K562 (cell line): ENCODE measurements at places on chromosomes 11 and 22. TPM values are rescaled to one million over a fixed set of nuclear protein-coding genes. Genes with fewer than 3 reads are reported as not detected.

DNA sequence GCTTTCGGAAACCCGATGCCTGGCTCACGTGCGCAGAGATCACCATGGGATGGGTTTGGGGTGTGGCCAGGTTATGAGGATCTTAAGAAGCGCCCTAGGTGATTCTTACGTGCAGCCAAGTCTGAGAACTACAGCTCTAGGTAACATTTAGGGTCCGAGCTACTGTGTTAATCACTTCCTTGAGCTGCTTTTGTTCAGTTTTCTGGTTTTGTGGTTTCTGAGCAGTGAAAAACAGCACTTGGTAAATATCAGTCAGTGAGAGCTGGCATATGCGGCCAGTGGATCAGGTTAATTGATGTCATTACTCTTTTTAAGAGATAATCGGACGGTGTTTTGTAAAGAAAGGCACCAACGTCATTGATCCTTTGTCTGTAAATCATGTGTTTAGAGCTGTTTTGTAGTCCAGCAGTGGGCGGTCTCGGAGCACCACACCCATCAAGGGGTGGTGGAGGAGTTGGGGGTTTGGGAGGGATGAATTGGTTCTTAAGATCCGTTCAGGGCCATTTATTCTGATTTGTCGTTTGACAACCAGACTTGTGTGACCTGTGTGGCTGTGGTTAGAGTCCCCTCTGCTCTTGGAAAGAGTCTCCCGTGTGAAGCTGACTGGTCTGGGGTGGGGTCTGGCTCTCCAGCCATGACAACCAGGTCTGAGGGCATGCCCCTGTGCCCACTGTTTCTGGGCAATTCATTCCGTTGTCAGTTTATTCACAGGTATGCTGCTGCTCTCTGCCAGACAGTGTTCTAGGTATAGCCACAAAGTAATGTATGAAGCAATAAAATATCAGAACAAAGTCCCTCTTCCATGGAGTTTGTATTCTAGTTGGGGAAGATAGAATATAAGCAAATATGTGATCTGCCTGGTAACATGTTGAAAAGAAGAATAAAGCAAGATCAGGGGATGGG is 61.9 kb upstream of the SORL1-AS1 start:
- no peak for DNase-seq

DNA sequence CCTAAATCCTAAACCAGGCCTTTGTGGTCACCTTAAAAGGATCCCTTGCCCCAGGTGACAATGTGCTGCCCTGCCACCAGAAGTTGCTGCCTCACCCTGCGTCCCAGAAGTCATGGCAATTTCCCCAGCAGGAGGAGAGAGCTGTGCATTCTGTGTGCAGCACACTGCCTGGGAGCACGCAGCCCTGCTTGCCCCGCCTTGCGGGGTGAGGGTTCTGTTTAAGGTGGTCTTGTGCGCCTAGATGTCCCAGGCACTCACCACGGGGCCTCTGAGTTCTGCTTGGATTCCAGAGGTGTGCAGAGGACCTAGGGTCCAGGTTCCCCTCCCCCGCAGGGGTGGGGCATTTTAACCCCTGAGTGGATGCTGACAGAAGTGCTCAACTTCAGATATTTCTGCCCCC is 95.0 kb downstream of the GRAMD1B start:
- no peak for DNase-seq

DNA sequence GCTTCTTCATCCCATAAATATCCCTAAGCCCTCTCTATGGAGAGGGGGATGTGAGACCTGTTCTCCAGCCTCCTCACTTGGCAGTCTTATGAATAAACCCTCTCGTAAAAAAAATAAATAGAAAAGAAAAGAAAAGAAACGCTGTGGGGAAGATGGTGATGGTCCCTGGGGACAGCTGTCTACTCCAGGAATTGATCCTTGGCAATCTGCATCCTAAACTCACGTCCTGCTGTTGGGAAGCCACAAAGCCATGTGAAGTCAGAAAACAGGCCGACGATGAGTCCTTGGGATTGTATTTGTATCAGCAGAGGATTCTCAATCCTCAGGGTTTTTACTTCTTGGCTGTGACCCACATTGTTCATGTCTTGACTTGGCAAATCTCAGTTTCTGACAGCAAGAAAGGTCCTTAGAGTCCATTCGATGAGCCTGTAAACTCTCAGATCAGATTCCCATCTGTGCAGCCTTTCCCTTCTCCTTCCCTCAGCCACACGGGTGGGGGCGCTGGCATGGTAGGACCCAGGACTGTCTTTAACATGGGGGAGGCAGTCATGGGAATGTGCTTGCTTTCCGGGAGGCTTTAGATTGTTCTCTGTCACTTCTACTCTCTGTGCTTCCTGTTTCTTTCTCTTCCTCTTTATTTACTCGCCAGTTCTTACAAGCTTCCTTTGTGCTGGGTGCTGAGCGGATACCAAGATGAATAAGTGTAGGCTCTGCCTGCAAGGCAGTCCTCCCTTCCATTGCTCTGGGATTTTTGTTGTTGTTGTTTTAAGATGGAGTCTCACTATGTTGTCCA is 24.9 kb downstream of the TCP11L1 start:
- peak; percentile 8 for DNase-seq

- no peak for DNase-seq
Observed at GRCh38 chr22:45203150-45203951, 37.3 kb downstream of the KIAA0930 start.

GRCh38 chr11:124878759-124879492 is 13.7 kb downstream of the ROBO3 start:
- DNase-seq, result no peak

DNA sequence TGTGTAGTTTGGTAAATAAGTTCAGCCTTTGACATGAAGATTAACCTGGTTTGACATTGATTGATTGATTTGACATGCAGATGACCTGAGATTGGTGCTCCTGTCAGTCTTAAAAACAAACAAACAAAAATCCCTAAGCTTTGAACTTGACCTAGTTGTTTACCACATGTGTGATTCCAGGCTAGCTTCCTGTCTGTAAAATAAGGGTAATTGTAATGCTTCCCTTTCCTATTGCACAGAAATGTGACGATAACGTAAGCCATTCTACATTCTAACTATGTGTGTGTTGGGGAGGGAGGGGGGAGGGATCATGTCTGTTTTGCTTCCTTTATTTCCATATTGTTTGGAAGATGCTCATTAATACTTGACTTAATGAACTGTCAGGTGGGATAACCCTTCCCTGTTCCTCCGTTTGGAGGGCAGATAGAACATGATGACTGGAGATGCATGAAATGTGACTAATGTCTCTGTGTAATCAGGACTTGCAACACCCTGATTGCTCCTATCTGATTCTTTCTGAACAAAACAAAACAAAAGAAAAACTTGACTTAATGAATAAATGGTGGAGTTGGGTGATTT is 106.1 kb upstream of the CLMP start:
- no peak for DNase-seq

GRCh38 chr11:10991393-10991792 is 133.5 kb upstream of the ZBED5 start:
- DNase-seq, result no peak

DNA sequence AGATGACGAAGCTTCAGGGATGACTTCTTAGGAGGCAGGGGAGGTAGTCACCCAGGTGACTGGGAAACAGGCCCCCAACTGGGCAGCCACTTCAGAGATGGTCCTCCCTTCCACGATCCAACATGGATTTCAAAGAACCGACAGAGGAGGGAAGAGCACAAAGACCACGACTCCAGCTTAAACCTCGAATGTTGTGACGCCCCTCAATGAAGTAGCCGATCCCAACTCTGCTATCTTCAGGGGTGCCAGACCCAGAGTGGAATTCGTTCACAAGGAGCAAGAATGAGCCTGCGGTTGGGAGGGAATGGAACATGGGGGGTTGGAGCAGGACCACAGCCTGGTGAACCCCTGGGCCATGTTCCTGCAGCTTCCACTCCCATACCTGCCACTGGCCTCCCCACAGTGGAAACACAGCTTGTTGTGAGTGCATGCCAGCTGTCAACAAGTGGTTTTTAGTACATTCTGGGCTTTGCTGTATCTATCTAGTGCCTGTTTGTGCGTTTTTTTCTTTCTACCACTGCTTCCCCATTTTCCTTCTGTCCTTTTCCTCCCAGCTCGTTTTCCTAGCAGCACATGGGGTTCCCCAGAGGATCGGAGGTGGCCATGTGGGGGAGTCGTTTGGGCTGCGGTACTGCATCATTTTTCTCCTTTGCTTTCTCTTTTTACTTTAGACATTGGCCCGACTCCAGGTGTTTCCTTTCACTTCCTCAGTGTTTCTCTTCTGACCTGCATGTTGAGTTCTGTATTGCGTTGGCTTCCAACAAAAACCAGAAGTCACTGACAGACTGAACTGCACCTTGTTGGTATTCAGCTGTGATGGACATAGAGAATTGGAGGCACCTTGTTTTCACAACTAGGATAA is 65.8 kb downstream of the MORC2 start:
- peak; percentile 1 for DNase-seq

DNA sequence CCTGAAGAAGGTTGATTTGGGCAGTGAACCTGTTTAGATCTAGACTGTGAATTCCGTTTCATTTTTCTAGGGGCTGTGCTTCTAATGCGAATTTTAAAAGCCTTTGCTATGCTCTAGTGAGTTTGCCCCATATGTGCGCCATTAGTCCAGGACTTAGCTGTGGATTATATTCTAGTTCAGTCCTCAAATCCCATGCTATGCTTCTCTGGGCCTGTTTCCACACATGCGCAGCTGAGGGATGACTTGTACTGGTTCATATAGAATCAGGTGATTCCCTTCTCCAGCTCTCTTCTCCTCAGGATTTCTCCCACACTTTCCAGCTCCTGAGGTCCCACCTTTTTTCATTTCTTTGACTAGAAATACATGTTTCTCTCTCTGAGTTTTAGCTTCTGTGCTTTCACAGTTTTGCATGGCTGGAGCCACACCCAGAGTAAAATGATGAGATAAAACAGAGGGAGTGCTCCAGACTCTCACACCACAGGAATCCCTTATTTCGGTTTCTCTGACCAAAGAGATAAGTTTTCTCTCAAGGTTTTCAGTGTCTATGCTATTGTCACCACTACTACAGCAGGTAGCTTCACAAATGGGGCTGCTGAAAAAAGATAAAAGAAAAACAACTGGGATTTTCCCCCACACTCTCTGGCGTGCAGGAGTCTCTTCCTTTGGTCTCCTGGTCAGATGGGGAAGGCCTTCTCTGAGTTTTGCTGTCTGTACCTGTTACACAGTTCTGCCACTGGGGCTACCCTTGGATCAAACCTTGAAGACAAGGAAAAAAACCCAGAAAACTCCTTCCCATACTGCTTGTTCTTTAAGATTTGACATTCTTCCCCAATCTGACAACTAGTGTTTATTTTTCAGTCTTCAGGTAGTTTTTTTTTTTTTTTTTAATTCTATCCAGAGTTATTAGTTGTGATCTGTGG is 96.2 kb upstream of the TEAD1 start:
- peak; percentile 51 for DNase-seq

DNA sequence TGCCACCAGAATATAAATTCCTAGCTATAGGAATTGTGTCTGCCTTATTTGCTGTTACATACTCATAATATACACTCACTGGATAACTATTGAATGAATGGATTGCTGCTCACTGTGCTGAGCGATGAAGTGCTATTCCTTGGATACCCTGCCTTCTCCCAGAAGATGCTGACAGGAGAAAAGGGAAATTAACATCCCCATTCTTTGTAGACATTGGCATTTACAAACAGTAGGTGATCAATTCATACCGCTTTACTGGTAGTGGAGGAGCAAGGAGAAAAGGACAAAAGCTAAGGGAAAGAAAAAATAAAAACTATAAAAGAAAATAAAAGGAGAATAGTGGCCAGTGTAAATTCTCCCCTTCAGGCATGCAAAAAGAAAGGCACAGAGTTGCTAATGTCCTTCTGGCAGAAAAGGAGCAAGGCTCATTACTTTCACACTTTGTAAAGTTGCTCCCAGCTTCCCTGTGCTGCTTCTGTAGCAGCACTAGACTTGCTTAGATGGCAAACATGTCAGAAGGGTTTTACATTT is 183.0 kb downstream of the LUZP2 start:
- DNase-seq, result no peak

DNA sequence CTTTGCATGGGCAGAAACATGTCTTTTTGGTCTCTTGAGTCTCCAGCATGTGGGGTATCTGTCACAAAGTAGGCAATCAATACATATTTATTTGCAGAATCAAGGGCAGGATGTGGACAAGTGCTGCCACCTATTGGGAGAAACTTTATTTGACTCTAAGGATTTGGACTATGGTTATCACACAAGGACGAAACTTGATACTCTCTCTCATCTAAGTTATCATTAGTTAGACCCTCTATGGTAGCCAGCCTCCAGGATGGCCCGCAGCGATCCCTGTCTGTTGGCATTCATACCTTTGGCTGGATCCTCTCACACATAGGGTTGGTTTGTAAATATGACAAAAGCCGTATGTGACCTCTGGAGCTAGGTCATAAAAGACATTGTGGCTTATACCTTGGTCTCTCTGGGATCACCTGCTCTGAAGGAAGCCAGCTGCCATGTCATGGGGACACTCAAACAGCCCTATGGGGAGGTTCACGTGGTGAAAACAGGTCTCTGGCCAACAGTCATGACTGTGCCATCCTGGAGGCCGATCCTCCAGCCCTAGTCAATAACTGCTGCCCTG is 1.1 kb upstream of the FBXO7 start:
- DNase-seq, result peak; percentile 22

- DNase-seq, result no peak
Observed at GRCh38 chr11:35050541-35050995, 88.4 kb upstream of the CD44 start.

- DNase-seq, result no peak
Observed at GRCh38 chr11:38796281-38796680, 2198.2 kb upstream of the RAG2 start.

DNA sequence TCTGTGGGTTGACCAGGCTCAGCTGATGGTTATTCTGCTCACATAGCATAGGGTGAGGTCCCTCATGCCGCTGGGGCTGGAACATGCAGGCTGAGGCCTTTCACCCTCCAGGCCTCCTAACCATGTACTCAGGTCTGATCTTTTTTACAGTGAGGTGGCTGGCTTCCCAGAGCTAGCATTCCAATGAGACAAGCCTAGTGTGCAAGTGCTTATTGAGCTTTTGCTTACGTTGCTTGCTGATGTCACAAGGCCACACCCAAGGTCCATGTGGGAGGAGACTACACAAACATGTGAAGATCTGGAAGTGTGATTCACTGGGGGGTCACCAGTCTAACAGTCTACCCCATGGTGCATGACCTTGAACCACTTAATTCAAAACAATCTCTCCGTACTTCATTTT is 33.9 kb downstream of the ISX start:
- peak; percentile 12 for DNase-seq

- peak; percentile 41 for DNase-seq
Observed at GRCh38 chr22:33209930-33210784, 152.0 kb upstream of the SYN3 start.

Gene UBQLNL
- polyA plus RNA-seq, result 0.24 TPM in 1 of 2 replicates, not detected in the other

Gene MRGPRX3
- polyA plus RNA-seq, result not detected in 2 replicates

Gene ACER3
- 6.1 and 6.2 TPM in 2 replicates for polyA plus RNA-seq

Gene CHRM1
- polyA plus RNA-seq, result not detected in 2 replicates

Gene OR5AR1
- polyA plus RNA-seq, result not detected in 2 replicates

Gene CD6
- polyA plus RNA-seq, result not detected in 2 replicates

Gene CEP126
- polyA plus RNA-seq, result 0.07 and 0.08 TPM in 2 replicates
